ENCODE measurements at places on chromosomes 11 and 22.
A peak's percentile ranks its signal among the peaks of the same experiment; 100 is the strongest.

GRCh38 chr11:67663532-67664212 lies 10.8 kb downstream of the ALDH3B2 start:
- no peak for DNase-seq

DNA sequence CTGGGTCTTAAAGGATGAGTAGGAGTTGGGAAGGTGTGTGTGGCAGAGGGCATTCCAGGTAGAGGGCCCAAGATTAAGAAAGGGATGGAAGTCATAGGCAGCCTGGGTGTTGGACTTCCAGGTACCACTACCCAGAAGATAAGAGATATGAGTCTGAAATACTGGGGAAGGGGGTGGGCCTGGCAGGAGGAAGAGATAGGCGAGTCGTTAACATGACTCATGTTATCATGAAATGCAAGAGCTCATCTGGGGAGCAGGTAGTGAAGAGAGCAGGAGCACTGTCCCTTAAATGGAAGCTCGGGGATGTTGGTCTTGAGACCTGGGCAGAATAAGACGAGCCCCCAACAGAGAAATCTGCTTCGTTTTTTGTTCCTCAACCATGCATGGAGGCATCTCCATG lies 10.2 kb downstream of the ZC3H7B start:
- DNase-seq = no peak

GRCh38 chr11:102464859-102465500 lies 12.4 kb upstream of the TMEM123 start:
- peak; percentile 37 for DNase-seq

- DNase-seq = no peak
Measured at GRCh38 chr22:30216710-30217109, 29.8 kb downstream of the LIF start.

GRCh38 chr22:25690798-25691197 lies 51.2 kb upstream of the MYO18B start:
- no peak for DNase-seq

- no peak for DNase-seq
Measured at GRCh38 chr11:69992026-69992425, 86.1 kb upstream of the ANO1 start.

DNA sequence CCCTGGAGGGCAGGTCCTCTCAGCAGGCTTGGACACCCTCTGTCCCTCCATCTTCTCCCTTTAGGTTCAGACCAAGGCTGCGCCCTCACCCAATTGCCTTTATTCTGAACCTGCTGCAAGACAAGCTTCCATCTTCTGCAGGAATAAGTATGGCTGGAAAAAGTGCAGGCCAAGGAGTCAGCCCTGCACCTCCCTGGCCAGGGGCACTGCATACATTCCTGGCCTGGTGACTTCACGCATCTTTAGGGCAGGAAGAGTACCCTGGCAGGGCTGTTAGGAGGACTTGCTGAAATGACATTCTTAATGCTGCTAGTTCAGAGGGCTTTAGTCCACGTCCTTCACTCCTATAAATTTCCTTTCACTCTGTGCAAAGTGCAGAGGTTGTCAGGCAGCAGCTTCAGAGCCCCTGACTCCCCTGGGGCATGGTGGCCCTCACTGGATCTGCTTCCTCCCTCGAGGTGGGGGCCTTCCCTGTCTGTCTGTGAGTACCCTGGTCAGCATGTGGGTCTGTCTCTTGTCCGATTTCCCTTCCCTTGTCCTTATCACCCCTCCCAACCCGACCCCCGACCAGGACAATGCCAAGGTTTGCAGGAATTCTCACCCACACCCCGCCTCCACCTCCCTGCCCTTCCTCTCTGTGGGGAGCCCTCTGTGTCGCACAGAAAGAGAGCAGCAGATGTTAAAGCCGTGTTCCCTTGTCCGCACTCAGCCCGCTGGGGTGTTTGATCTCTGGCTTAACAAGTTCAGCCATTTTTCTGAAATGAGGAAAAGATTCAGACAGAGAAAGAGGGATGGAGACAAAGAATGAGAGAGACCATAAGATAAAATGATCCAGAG lies 124.5 kb upstream of the SYT13 start:
- DNase-seq = no peak

- DNase-seq = no peak
Measured at GRCh38 chr22:50198624-50199017, 2.2 kb upstream of the SELENOO start.

DNA sequence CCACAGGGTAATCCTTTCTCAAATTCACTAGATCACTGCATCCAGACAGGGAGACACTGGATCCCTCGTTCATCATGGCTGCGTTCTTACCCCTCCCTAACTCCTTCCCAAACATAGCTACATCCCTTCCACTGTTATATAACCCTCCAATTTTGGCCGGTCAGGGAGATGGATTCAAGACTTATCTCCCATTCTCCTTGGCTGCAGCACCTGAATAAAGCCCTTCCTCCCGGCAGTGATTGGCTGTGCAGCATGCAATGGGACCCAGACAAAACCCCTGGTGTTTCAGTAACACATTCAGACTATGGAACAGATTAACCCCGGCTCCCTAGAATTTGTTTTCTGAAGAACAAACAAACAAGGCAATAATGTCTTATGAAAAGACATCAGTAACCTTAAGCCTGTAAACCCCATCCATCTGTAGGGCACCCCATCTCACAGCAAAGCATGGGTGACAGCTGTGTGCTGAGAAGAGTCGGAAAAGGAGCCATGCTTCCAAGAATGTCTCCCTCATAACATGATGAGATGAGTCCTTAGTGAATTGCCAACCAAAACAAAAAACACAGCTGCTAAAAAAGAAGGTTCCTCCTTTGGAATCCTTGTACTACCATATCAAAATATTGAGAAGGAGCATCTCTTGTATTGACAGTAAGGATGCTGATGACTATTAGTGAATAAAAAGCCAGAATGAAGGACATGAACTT lies 5.0 kb downstream of the MIF start:
- DNase-seq = no peak

DNA sequence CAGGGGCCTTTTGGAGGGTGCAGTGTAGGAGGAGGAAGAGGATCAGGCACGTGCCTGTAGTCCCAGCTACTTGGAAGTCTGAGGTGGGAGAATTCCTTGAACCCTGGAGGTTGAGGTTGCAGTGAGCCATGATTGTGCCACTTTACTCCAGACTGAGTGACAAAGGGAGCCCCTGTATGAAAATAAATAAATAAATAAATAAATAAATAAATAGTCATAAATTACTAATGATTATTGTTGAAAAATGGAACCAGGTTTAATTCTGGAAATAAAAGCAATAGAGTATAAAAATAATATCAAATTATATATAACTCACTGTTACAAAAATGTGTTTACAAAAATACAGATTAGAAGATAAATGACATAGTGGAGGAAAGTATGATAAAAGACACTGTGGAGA lies 37.9 kb downstream of the GRIA4 start:
- DNase-seq = no peak

Data from AML-193 (cell line).